ENCODE measurements at places on chromosomes 6 and 20. TPM values are rescaled to one million over a fixed set of nuclear protein-coding genes. Genes with fewer than 3 reads are reported as not detected.

Gene TMEM170B
- polyA plus RNA-seq: 0.82 TPM

DNA sequence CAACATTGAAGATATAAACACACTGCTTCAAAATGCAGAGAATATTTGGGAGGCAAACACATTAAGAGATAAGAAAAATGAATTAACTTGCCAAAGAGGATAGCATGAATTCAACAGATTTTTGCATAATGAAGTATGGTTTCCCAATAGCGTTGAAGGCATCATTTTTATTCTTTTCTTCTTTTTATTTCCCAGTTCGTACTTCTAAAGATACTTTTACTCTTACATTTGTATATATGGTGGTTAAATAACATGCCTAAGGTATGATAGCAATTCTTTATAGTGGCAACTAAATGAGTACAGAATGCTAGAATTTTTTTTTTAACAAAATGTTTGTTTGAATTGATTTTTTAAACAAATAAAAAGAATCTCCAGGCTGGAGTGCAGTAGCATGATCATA, 473.4 kb upstream of the MARCKS start:
- DNase-seq: no peak
- H3K4me3 ChIP-seq: no peak overlapping the region
- no peaks in the 10 kb centered on the region for H3K4me1 ChIP-seq
- no peak overlapping the region for H3K27ac ChIP-seq
- H3K36me3 ChIP-seq: no peaks in the 10 kb centered on the region

Gene SUMO4
- polyA plus RNA-seq: 0.24 TPM

DNA sequence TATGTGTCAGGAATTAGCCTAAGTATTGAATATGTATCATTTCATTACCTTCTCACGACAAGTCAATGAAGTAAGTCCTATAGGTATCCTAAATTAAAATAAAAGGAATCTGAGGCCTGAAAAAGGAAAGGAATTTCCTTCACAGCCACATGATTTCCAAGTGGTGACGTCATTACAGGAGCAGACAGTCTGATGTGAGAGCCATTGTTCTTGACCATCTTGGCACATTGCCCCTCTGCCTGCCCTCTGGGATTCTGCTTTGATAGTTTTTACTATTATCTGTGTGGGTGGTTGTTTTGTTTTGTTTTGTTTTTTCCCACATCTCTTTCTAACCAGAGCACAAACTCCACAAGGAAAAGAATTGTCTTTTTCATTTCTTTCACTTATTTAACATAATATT, 219.8 kb upstream of the UFL1 start:
- no peak overlapping the region for H3K4me3 ChIP-seq
- no peak for DNase-seq
- H3K27ac ChIP-seq: no peak overlapping the region

DNA sequence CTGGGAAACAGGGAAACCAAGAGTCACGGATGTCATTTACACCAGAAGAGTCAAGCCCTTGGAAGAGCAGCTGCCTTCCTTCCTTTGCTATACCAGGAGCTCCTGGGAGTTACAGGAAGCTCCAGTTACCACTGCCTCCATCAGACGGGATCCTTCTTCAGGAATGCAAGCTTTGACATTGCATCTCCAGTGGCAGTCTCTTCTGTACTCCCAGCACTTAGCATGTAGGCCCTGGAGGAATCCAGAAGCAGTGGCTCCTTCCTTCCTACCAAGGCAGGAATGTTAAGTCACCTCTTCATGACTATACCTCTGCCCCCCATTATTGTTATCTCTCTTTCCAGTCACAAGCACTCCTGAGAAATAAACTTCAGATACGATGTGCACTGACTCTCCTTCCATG, 836.0 kb downstream of the MAFB start:
- DNase-seq: no peak
- no peaks in the 10 kb centered on the region for H3K36me3 ChIP-seq
- H3K4me3 ChIP-seq: no peak overlapping the region
- peaks cover 16% of the 10 kb centered on the region for H3K4me1 ChIP-seq

Gene KCNQ5
- polyA plus RNA-seq: 2.0 TPM

DNA sequence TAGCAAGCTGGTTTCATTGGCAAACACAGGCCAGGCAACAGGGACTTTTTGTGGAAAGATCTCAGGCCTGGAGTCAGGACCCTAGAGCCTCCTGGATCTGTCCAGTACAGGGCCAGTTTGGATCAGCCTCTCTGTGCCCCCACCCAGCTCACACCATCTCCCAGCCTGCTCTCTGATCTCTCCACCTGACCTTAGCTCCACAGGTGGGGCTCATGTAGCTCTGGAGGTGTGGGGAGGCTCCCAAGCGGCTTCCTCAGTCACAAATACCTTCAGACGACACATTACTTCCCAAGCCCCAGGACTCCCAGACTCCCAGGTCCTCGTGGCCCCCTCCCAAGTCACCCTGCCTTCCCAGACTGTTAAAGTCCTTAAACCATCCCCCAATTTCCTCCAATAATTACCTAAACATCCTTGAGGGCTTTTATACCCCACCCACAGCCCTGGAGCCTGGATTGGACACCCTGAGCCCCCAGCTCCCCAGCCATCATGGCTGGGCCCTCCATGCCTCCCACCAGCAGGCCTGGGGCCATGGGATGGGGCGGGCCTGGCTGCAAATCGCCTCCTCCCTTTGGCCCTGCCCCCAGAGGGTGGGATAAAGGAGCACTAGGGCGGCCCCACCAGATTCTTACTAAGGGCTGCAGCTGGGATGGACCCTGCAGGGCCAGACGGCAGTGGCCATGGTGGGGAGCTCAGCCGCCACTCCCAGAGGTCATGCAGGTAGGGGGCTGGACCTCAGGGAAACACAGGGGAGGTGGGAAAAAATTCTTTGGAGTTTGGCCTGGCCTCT, 15.9 kb upstream of the FANCE start:
- H3K4me1 ChIP-seq: peaks cover 4% of the 10 kb centered on the region
- DNase-seq: no peak
- H3K27ac ChIP-seq: no peak overlapping the region
- H3K4me3 ChIP-seq: no peak overlapping the region

DNA sequence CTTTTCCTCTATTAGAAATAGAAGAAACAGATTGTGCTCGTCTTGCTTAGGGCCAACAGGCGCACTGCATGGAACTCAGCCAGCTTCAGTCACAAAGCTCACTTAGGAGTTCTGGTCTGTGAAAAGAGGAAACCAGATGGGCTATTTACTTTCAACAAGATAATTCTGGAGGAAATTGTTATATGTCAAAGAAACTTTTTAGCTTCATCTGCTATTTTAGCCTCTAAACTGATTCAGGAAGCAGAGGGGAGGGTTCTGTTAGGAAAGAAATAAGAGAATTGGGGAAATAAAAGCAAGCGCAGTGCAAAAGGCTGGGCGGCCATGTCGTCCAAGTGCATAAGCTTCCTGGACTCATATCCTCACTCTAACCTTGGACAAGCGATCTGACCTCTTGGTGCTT, 21.3 kb downstream of the PRKN start:
- no peaks in the 10 kb centered on the region for H3K4me1 ChIP-seq
- no peak for DNase-seq
- no peak overlapping the region for H3K27ac ChIP-seq
- H3K36me3 ChIP-seq: no peaks in the 10 kb centered on the region
- no peak overlapping the region for H3K4me3 ChIP-seq

DNA sequence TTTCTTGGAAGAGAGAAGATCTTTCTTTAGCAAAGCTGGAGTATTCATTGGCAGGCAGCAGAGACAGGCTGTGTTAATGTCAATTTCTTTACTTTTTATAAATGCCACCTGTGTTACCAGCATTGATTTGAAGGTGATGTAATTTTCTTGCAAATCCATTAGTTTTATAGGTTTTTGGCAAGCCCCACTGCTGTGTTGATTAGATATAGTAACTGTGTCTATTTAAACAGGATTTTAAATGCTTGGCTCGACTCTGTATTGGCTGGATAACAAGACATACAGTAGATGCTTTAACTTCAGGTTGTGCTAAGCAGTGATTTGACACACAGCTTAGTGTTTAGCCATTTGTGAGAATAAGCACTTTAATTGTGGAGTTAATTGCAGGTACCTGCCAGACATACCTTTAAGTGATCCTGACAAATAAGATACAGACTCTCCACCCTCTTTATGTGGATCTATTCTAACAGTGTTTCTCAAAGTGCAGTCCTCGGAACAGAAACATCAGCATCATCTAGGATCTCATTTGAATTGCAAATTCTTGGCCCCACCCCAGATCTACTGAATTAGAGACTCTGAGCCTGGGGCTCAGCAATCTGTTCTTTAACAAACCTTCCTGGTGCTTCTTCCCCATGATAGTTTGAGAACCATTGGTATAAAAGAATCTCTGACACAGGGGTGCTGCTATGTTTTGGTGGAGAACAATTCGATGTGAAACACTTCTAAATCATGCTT, 397.5 kb downstream of the HDGFL1 start:
- H3K27ac ChIP-seq: no peak overlapping the region
- no peak for DNase-seq
- H3K4me1 ChIP-seq: peaks cover 9% of the 10 kb centered on the region
- H3K27me3 ChIP-seq: no peaks in the 10 kb centered on the region

DNA sequence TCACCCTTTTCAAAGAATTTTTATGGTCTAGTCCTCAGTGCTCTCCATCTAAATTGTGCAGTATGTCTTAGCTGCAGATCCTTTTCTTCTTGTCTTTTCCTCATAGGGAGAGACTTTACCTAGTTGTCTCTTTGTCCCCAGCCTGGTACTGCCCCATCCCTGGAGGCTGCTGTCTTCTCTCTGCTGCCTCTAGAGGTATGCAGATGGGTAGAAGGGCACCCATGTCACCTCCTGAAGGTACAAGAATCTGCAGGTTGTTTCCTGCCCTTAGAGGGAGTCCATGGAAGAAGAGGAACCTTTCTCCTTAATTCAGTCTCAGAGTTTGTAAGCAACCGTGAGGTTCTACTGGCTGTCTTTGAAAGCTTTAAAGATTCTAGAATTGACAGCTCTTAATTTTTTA, 39.1 kb downstream of the MCM8 start:
- H3K27ac ChIP-seq: no peak overlapping the region
- H3K4me3 ChIP-seq: no peak overlapping the region
- H3K4me1 ChIP-seq: peaks cover 24% of the 10 kb centered on the region
- no peaks in the 10 kb centered on the region for H3K27me3 ChIP-seq
- no peaks in the 10 kb centered on the region for H3K36me3 ChIP-seq

All from hepatocyte (in vitro differentiated cells).